Fibroblast of skin of right quadriceps (primary cell): ENCODE measurements at places on chromosomes 4 and X.

GRCh38 chrX:107505223-107505622 lies 55.8 kb downstream of the FRMPD3 start:
- no peak for DNase-seq

DNA sequence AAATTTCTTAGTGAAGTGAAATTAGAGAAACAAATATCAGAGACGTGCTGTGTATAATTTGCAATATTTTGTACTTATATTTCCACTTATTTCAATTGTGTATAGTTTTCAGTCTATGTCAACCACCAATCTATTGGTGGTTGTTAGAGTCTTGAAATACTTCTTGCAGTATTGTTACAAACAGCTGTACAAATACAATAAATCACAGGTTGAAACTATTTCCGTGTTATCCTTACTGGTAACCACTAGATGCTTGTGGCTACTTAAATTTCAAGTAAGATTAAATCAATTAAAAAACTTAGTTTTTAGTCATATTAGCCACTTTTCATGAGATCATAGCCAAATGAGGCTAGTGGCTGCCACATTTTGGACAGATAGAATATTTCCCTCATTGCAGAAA lies 520.5 kb downstream of the GBA3 start:
- no peak for DNase-seq

GRCh38 chrX:5474282-5474681 lies 754.4 kb downstream of the NLGN4X start:
- DNase-seq, result no peak

DNA sequence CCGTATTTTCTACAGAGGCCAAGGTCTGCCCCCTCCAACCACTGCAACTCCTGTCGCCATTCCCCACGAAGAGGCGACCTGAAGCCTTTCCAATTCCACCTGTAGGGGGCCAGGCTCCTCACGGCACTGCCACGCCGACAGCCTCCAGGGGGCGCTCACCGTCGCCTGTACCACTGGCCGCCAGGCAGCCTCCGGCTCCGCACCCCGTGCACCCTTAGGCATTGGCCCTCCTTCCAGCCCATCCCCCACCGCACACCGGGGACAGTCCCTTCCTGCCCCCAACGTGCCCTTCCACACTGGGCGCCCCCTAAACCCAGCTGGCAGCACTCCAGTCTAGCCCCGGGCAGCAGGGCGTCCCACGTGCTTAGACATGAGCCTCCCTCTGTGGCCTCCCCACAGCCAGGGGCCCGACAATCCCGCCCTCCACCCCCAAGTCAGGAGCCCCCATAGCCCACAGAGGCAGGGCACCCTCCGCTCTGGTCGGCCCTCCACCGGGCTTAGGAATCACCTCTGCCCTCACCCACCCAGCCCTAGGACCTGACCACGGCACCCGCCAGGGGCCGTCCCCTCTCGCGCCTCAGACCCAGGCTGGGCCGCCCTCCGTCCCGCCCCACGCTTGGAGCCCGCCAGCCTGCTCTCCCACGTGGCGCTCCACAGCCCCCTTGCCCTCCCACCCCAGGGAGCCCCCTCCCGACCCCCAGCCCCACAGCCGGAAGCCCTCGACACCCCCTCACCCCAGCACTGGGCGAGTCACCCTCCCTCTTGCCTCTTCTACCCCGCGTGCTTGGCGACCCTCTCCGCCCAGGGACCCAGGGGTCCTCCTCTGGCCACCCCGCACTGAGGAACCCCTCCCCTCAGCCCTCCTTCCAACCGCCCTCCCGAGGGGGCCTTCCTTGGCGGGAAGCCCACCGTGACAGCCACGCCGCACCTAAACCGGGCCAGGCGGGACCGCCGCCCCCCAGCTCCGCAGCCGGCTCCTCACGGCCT lies 711 bp downstream of the PNMA6E start:
- DNase-seq, result no peak

- no peak for DNase-seq
Measured at GRCh38 chr4:38560768-38561558, 103.0 kb upstream of the KLF3 start.

- no peak for DNase-seq
Measured at GRCh38 chr4:44738615-44739014, 12.3 kb upstream of the GNPDA2 start.

GRCh38 chrX:15499976-15500375 lies 631 bp upstream of the BMX start:
- DNase-seq, result no peak

DNA sequence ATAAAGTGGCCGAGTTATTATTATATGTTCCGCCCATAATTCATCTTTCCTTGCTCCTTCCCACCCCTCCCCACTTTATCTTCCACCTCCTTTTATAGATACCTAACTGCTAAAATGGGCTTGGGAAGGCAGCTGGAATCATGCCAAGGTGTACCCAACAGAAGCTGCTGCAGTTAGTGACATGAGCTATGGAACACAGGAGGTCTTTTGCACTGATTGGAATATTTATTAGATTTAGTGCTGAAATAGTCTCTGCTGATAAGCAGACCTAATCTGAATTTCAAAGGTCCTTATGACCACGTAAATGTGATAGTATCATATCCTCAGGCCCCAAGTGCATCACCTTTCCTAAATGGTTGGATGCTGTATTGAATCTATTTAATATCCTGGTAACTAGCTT lies 64.9 kb downstream of the HMGB2 start:
- no peak for DNase-seq

DNA sequence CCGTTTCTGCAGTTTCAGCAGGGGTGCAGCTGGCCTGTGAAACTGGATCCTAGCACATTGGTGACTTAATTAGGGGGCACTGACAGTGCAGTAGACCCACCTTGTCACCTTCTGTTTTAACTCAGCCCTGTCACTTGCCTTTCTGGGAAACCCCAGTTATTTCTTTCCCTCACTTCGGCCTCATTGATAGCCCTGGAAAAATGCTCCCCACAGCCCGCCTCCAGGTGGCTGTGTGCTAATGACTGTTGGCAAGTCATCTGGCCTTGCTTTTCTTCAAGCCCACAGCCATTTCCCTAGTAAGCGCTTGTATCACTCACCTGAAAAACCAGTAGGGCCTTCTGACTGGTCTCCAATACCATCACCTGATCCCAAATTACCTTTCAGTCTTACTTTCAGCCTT lies 3.3 kb downstream of the CXCR3 start:
- no peak for DNase-seq
